ENCODE measurements at places on chromosomes 4 and X.

GRCh38 chr4:74006009-74006476 is 7.6 kb upstream of the CXCL5 start:
- no peak for DNase-seq

GRCh38 chr4:40247350-40247749 is 50.5 kb downstream of the RHOH start:
- no peak for DNase-seq

- DNase-seq = peak; percentile 66
These were observed 81.7 kb upstream of the KCNIP4 start for GRCh38 chr4:22030307-22030706.

GRCh38 chrX:153845195-153845594 is 14.9 kb upstream of the PDZD4 start:
- no peak for DNase-seq

DNA sequence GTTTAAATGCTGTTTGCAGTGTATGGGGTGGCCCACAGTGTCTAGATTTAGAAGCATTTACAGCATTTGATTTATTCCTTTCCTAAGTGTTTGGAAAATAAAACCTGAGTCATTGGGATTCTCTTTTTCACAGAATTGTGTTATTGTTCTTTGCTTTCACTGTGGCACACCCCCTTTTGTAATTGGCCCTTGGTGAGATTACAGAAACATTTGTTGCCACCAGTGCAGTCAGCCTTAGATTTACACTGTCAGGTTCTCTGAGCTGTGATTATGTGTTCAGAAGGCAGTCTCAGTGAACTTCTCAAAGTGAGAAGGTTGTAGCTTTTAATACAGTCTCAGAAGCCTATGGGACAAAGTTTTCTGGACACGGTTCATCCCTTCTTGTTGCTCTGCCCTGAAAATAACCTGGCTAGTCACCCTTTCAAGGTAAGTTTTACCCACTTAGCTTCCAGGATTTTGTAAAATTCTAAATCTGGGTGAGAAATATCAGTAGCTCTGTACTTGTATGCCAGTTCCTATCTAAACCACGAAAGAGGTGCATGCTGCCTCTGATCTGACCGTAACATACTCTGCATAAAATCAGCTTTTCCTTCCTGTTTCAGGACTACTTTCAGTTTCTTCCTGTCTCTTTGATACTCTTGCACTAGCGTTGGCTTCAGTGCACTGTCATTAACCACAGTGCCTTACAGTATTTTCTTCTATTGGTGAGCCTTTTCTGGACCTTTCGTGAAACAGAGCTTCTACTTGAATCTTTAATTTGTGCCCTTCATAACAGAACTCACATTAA is 12.6 kb downstream of the RUFY3 start:
- DNase-seq = no peak

DNA sequence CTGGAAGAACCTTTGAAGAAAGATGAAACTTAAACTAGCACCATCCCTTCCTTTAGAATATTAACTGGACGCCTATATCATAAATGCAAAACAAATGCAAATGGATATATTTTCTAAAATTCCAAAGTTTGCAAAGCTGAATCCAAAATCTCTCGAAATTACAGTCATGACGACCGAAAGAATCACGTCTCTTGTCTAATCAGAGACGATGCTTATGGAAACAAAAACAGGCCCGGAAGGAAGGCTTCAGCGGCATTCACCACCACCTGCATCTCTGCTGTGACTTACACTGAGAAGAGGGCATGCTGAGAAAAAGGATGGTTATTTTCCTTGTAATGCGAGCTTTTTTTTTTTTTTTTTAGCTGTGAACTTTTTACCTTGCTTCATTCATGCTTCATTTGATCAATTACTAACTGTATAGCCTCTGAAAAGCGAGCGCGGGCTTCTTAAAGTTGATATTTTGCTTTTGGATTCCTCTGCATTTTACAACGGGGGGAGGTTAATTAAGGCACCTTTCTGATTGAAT is 209.3 kb downstream of the SOWAHB start:
- peak; percentile 71 for DNase-seq

- no peak for DNase-seq
These were observed 89.1 kb upstream of the CBR4 start for GRCh38 chr4:169098969-169099690.
